WTC11 (cell line): ENCODE measurements at places on chromosomes 11 and 22. TPM values are rescaled to one million over a fixed set of nuclear protein-coding genes. Genes with fewer than 3 reads are reported as not detected.
A peak's percentile ranks its signal among the peaks of the same experiment; 100 is the strongest.

GRCh38 chr11:76721755-76722677 is 51.5 kb upstream of the LRRC32 start:
- peak; percentile 88 for DNase-seq

GRCh38 chr11:44066732-44067141 is 667 bp downstream of the ACCS start:
- no peak for DNase-seq

- no peak for DNase-seq
Observed at GRCh38 chr22:42962295-42963230, 52.4 kb downstream of the PACSIN2 start.

DNA sequence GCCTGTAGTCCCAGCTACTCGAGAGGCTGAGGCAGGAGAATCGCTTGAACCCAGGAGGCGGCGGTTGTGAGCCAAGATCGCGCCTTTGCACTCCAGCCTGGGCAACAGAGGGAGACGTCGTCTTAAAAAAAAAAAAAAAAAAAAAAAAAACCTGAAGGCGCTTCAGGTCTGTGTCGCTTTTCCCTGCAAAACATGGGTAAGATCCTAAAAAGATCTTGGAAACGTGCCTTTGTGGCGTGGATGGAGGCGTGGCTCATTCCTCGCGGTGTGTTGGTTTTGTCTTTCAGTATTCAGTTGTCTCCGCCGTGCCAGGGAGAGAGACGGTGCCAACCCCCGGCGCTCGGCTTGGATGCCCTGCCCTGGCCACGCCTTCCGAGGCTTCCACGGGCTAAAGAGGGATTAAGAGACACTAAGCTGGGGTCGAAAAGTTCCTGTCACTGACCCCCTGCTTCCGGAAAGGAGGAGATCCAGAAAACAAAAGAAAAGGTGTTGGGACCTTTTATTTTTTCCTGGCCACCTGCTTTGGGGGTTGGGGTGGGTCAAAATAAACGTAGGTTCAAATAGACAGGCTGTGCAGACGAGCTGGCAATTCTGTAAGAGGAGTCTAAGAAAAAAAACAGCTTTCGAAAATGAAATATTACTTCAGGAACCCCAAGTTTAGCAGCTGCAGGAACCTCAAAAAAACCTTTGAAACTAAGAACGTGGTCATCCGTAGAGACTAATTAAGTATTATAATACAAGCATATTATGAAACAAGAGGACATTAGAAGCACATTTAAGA is 1.1 kb upstream of the SLC35F2 start:
- peak; percentile 51 for DNase-seq

DNA sequence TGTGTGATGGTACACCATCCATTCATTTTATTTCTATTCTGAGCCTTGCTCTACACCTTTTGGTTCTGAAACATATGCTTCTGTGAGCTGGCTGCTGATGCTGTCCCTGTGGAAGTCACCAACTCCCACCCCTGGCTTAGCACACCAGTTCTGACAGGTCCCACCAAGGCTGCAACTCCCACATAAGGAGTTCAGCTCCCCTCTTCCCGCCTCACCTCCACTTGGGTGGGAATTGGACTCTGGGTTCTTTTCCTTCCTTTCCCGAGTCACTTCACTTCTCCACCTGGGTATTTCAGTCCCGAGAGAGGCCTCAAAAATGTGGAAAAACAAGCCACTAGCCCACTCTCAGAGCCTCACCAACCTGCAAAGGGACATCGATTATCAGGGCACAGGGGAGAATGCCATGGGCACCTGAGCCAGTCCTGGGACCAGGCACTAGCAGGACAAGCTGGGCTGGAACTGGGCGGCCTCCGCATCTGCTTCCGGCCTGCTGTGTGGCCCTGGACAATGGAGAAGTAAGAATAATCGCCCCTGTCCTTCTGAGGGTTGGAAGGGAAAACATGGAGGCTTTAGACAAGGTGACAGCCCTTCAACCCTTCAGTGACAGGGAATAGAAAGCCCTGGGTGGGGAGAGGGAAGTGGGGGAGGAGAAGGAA is 80.1 kb downstream of the IGLL1 start:
- DNase-seq, result no peak

GRCh38 chr22:20117633-20118299 is 740 bp upstream of the TRMT2A start:
- DNase-seq, result no peak

- DNase-seq, result peak; percentile 53
Observed at GRCh38 chr22:19757140-19757984, 3.2 kb upstream of the TBX1 start.

DNA sequence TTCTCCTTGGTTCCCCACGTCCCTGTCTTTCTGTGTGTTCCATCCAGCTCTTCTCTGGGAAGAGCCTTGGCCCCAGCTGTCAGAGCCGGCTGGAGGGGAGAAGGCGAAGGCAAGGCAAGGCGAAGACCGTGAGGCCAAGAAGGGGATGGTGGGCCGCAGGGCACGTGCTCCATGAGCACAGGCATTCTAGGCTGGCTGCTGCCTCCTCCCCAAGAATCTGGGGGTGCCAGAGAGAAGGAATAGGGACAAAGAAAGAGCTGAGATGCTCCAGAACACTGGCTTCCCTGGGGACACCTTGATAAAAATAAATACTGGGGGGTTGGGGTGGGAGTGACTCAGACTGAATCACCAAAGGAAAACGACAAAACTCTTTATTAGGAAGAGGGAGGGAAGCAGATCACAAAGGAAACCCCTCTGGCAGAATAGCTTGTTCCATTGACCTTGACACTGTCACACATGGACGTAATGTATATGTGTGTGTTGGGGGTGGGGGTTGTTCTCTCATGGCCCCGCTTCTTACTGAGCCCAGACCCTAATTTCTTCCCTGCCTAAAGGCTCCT is 52.5 kb downstream of the NECTIN1 start:
- DNase-seq, result no peak

DNA sequence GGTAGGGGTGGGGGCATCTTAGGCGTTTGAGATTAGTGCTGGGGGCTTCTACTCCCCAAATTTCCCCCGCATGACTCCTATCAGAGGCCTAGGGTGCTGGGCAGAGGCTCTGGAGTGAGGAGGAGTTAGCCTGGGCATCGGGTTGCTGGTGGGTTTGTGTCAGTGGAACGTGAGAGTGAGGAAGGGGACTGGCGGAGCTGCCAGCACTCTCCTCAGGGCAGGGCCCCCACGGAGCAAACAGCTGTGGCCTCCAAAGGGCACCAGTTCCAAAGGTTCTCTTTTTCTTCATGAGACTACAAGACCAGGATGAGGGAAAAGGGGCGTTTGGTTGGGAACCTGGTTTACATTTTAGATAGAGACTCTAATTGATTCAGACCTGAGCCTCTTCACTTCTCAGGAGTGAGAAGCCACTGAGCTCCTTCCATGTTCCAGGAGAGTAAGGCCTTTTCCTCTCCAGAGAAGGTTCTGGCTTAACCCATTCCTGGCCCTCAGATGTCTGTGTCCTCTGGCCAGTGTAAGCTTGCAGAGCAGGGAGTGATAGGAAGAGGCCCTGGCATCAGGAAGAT is 35.6 kb upstream of the CDON start:
- no peak for DNase-seq

- DNase-seq, result no peak
Observed at GRCh38 chr11:120331301-120331996, 4.8 kb upstream of the ARHGEF12 start.

GRCh38 chr11:126830216-126830806 is 170.3 kb downstream of the KIRREL3 start:
- DNase-seq, result no peak

DNA sequence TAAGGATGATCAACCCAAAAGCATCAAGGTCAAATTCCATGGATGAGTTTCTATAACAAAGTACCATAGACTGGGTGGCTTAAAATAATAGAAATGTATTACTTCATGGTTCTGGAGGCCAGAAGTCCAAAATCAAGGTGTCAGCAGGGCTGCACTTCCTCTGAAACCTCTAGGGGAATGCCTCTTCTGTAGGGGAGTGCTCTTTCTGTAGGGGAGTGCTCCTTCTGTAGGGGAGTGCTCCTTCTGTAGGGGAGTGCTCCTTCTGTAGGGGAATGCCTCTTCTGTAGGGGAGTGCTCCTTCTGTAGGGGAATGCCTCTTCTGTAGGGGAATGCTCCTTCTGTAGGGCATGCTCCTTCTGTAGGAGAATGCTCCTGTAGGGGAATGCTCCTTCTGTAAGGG is 65.5 kb downstream of the FBLN1 start:
- DNase-seq, result no peak

GRCh38 chr11:45768486-45768885 is 36.5 kb upstream of the SLC35C1 start:
- DNase-seq, result no peak

GRCh38 chr11:845872-846495 is 3.3 kb downstream of the TSPAN4 start:
- DNase-seq, result no peak

GRCh38 chr11:991711-992307 is 44.7 kb downstream of the MUC6 start:
- no peak for DNase-seq

DNA sequence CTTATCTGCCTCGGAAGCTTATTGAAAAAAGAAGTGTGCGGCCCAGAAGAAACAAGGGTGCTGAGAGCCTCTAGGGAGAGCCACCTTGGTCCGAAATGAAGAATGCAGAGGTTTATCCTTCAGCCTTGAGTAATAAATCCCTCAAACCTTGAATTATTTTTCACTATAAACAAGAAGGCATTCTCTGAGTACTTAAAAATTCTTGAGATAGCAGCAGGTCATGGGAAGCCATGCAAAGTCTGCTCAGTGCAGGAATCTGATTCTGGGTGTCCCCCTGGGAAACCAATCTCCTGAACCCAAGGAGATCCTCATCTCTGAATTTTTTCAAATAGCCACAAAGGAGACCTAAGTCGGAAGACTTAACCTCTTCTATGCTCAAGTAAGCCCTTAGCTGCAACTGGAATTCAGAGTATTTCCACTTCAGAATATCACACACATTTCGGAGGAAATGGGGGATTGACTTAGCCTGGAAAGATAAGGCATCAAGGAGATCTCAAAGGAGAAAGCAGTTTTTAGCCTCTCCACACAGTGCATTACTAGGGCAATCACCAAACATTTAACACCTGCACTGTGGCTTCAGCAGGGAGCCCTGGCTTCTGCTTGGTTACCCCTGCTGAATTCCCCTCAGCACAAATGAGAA is 365.0 kb downstream of the ETS1 start:
- DNase-seq, result no peak

- no peak for DNase-seq
Observed at GRCh38 chr11:130832566-130833425, 83.5 kb downstream of the SNX19 start.

DNA sequence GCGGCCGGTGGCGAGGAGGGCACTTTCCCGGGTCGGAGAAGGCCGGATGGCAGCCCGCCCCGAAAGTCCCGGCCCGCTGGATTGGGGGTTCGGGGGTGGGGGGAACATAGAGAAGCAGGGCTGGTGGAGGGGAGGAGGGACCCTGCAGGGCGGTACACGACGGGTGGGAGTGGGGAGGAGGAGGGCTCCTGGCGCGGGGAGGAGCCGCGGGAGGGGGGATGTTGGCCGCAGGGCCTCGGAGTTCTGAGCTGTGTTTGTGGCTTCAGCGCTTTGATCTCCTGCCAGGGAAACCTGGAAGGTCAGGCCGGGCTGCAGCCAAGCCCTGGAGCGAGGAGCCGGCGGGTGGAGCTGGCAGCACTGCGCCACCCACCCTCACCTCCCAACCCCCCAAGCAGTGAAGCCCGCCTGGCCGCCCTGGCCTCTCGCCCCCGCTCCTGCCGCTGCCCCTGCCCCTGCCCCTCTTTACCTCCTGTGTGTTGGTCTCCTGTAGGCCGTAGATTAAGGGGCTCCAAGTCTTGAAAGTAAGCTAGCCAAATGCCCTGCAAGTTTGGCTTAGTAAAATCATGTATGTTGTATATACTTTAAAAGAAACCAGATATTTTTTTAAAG is 30.9 kb downstream of the C22orf31 start:
- peak; percentile 71 for DNase-seq

GRCh38 chr11:115803073-115803740 is 299.0 kb upstream of the CADM1 start:
- DNase-seq, result no peak

GRCh38 chr11:115247361-115247760 is 256.9 kb downstream of the CADM1 start:
- DNase-seq, result no peak

DNA sequence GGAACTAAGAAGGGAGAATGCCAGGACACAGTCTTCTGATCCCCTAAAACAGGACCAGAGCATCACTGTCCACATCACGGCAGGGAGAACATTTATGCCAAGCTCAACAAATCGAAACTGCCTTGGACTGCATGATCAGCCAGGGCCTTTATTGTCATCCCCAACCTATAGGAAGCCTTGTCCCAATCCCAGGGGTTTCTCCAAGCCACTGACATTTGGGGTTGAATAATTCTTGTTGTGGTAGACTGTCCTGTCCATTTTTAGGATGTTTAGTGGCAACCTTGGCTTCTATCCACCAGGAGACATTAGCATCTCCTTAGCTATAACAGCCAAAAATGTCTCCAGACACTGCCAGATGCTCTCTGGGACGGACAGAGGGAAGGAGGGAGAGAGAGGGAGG is 37.1 kb downstream of the RPL27A start:
- DNase-seq, result no peak

DNA sequence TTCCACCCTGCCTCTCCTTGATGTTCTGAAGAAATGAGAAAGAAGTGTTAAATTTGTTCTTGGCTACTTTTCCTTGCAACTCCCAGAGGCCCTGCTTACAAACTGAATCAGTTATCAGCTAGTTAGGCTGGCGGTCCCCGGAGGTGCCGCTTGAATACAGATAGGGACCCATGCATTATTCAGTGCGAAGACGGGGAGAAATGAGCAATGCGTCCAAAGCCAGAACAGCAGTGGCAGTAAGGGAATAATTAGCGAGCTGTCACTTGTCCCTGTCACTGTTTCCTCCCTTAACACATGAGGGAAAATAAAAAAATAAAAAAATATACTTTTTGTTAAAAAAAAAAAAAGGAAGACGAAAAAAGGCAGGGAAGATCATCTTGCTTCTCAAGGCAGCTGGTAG is 528.1 kb downstream of the MN1 start:
- no peak for DNase-seq

DNA sequence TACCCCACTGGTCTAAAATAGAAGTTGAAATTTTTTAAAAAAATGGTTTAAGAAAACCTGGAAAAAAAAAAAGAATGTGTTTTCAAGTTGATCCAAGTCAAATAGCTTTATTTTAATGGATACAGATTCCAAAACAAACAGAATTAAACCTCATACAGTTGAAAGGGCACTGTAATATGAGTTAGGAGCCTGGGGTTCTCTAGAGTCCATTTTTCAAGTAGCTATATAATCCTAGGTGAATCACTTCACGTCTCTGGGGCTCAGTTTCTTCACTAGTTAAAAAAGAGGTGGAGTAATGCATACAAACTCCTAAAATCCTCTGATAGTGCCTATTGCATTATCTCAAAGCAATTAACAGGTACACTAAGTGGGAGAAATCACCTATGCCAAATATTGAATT is 132.9 kb downstream of the BBOX1 start:
- DNase-seq, result no peak

GRCh38 chr11:1342946-1343345 is 33.5 kb upstream of the TOLLIP start:
- no peak for DNase-seq

- DNase-seq, result no peak
Observed at GRCh38 chr11:116953530-116954285, 116.3 kb upstream of the APOA1 start.

GRCh38 chr22:32058656-32059260 is 15.7 kb downstream of the SLC5A1 start:
- no peak for DNase-seq

The YAP1 gene
- 88.7 to 101 TPM (median 98.9 TPM) in 3 replicates for total RNA-seq

The TPBGL gene
- total RNA-seq, result 0.37 to 0.78 TPM (median 0.60 TPM) in 3 replicates

The GATD1 gene
- 81.9 to 87.6 TPM (median 87.5 TPM) in 3 replicates for total RNA-seq

The SORL1 gene
- total RNA-seq, result 78.1 to 87.1 TPM (median 78.1 TPM) in 3 replicates

The SMDT1 gene
- total RNA-seq, result 39.9 to 50.6 TPM (median 49.6 TPM) in 3 replicates

The CASP5 gene
- not detected in 3 replicates for total RNA-seq

The DUSP8 gene
- total RNA-seq, result 1.7 to 2.5 TPM (median 2.4 TPM) in 3 replicates

The SLC22A8 gene
- not detected in 3 replicates for total RNA-seq

The OR8A1 gene
- not detected in 3 replicates for total RNA-seq

The PKP3 gene
- total RNA-seq, result 17.3 to 23.4 TPM (median 21.4 TPM) in 3 replicates

The IGF2 gene
- 1.5 to 2.7 TPM (median 2.6 TPM) in 3 replicates for total RNA-seq

The ME3 gene
- 1.2 to 3.1 TPM (median 1.8 TPM) in 3 replicates for total RNA-seq
